ENCODE measurements at places on chromosomes 12 and 14.

DNA sequence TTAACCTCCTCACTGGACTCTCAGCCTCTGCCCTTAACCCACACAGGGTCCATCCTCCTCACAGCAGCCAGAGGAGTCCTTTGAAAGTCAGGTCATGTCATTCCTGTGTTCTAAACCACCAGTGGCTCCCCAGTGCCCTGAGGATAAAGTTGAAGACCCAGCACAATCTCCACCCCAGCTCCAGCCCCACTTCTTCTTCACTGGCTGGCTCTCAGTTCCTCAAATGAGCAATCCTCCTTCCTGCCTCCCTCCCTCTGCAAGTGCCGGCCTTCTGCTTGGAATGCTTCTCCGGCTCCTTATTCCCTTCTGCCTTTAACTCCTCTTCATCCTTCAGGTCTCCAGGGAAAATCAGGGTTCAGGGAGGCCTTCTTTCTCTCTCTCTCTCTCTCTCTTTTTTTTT lies 32.0 kb upstream of the SPPL3 start:
- no peak for DNase-seq

GRCh38 chr12:26205941-26206340 lies 10.6 kb downstream of the SSPN start:
- no peak for DNase-seq

DNA sequence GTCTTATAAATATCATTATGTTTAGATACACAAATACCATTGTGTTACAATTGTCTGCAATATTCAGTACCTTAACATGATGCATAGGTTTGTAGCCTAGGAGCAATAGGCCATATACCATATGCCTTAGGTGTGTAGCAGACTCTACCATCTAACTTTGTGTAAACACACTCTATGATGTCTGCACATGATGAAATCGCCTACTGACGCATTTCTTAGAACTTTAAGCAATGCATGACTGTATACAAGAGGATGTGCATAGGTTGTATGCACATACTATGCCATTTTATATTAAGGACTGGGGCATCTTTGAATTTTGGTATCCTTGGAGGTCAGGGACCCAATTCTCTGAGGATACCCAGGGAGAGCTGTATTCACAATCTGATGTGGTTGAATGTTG lies 10.1 kb upstream of the BTG1 start:
- DNase-seq: no peak

DNA sequence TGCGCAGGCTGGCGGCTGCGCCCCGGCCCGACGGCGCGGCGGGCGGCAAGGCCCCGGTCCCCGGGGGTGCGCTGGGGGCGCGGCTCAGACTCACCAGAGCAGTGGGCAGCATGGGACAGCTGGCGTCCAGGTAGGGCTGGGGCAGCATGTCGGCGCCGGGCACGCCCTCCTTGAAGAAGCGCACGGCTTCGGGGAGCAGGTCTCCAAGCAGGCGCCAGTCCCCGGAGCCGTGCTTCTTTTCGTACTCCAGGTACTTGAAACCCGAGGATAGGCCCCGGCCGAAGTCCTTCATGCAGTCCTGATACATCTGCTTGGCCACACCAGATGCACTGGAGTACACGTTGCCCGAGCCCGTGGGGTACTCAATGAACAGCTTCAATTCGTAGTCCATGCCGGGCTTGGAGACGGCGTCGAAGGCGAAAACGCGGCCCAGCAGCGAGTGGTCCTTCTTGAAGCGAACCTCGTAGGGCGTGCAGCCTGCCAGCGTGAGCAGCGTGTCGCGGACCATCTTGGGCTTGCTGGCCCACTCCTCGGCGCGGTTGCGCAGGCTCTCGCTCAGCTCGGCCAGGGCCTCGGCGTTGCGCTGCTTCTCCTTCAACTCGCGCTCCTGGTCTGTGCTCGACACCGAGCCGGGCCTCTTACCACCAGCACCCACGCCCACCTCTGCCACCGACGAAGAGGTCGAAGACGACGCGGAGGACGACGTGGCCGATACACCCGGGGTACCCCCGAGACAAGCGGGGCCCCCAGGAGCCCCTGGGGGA lies 2.2 kb downstream of the IRF2BPL start:
- no peak for DNase-seq

- DNase-seq: no peak
Measured at GRCh38 chr14:39739796-39740195, 307.6 kb upstream of the FBXO33 start.

- no peak for DNase-seq
Measured at GRCh38 chr12:131536337-131536736, 174.6 kb upstream of the SFSWAP start.

All from stimulated activated CD8-positive, alpha-beta memory T cell treated with anti-CD3 and anti-CD28 coated beads, Interleukin-4, amount 100 ng/mL, for 4 hours (primary cell).